A172 (cell line): ENCODE measurements at places on chromosomes 1 and 21. TPM values are rescaled to one million over a fixed set of nuclear protein-coding genes. Genes with fewer than 3 reads are reported as not detected.

DNA sequence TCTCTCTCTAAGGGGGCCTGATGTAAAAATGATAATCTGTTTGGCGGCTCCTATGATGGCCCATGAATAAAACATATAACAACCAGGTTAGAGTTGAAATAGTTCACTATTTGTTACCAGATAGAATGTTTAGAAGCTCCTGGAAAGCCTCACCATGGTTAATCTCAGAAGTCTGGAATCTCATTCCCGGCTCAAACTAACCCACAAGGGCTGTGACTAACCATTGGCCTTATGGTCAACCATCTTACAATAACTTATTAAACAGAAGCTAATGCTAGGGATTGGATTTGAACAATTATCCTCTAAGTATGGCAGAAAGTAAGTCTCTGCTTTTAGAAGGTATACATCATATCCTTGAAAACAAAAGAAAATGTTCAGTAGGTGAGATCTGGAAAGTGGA is 134.1 kb upstream of the ADGRL2 start:
- DNase-seq: no peak

- no peak for DNase-seq
Observed at GRCh38 chr1:113849072-113849471, 22.4 kb downstream of the PTPN22 start.

- no peak for DNase-seq
Observed at GRCh38 chr1:33032126-33032869, 4.4 kb downstream of the AK2 start.

DNA sequence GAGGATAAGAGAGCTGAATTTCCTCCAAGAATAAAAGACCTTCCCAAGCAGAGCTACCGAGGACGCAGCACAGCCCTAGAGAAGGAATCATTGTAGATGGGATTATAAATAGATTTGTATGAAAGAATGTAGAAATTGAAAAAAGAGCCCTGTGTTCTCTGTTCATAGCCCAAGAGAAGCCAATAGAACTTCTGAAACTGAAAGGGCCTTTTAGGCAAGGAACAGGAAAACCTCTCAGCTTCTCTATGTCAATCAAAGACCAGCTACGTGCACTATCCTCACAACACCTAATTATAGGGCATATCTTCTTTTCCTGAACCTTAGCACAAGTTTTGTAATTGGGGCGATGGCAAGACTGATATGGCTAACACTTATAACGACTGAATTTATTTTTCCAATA is 192.4 kb upstream of the RNPC3 start:
- DNase-seq: no peak

- DNase-seq: peak; percentile 28
Observed at GRCh38 chr1:85580872-85581801, 576 bp downstream of the CCN1 start.

DNA sequence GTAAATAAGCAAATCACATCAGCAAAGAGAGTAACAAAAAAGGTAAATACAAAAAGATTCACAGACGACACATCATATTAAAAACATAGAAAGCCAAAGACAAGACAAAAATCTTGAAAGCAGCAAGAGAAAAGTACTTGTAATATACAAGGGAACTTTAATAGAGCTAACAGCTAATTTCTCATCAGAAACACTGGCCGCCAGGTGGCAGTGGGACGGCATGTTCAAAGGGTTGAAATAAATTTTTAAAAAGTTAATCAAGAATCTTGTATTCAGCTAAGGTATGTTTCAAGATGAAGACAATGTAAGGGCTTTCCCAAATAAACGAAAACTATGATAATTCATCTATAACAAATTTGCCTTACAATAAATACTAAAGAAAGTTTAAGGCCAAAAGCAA is 358.1 kb downstream of the LRRIQ3 start:
- no peak for DNase-seq

GRCh38 chr1:21821385-21822019 is 9.4 kb downstream of the LDLRAD2 start:
- DNase-seq: no peak

DNA sequence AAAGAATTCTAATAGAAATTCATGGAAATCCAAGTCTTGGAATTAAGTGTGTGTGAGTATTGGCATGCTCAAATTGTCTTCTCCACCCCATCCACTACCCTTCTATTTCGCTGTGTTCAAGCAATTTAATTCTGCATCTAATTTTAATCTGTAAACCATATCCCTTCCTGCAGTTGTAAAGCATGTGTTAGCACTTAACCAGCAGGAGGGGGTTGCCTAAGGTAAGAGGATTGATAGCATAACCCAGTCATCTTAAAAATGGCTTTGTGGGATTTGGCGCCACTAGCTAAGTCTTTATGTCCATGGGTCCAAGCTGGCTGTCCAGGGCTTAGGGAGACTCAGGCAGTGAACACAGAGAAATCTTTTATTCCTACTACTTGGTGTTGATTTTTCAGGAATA is 210.3 kb downstream of the PTPRC start:
- DNase-seq: no peak

- no peak for DNase-seq
Observed at GRCh38 chr1:9382643-9383491, 90.2 kb downstream of the SPSB1 start.

DNA sequence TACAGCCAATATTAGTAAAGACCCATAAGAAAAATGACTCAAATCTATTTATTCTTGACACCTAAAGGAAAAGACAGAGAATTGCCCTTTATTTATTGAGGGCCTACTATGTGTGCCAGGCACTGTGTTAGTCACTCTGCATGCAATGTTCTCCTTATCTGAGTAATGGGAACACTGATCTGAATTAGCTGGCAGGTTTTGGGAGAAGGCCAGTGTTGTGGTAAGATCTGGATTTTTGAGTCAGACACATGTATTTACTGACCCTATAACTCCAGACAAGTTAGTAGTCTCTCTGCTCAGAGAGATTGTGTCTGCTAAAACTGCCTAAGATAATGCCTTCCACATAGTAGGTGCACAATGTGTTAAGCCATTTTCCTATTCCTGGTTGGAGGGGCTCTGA is 17.3 kb downstream of the LCE4A start:
- DNase-seq: no peak

DNA sequence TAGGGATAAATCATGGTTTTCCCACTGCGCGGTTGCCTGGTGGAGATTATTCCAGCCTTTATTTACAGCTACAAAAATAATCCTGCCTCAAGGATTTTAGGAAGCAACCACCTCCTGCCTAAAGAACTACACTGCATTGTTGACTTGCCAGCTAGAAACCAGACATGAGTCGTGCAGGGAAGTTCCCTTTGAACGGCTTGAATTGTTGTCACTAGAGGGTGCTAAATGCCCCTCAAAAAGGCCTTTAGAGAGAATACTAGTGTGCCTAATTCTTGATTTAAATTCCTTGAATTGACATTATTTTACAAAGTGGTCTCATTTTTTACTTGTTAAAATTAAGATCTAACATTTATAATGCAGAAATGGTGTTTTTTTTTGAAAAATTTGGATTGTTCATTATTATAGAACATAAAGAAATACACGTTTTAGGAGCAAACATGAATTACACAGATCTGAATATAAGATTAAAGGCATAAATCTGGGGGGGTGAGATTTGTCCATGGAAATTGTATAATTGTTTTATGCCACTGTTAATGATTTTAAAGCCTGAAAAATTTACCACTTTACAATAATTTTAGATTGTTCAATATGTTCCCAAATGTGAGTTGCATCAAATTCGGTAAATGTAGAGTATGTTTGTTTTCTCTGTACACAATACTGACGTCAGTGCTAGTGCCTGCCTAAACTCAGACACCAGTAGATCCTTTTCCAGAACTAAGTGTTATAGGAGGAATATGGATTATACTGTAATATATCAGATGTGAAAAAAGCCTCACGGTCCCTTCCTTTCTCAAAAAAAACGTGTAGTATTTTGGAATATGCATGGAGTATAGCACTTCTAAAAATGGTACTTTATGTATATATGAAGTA is 7.6 kb upstream of the ERG start:
- peak; percentile 75 for DNase-seq

DNA sequence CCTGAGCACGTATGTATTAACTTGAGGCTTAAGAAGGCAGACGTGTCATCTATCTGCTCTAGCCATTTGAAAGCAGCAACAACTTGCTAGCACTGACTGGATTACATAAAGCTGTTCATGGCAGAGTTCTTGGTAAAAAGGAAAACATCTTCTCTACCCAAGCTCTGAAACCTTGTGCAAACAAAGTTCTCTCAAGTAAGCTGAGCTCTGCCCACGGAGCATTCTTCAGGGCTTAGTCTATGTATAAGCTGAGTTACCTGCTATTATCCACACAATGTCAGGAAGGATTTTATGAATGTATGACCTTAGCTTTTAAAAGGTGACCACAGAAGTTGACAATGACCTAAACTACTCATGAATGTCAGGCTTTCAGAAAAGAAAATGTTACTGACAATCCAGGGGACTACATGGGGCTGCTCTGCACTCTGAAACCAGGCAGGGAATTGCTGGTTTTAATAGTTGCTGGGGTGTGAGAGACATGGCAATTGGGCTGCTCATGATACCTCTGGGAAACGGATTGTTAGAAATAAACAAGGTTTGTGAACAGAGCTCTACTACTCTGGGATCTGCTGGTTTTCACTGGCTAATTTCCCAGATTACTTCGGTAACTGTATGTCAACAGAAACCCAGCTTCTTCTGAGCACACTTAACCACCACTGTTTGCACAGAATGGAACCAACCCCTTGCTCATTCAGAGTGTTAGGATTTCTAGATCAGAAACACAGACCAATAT is 29.6 kb upstream of the CCN1 start:
- DNase-seq: no peak

- no peak for DNase-seq
Observed at GRCh38 chr1:167781558-167781957, 59.8 kb downstream of the MPZL1 start.

GRCh38 chr1:159296706-159297375 is 5.3 kb upstream of the FCER1A start:
- no peak for DNase-seq

DNA sequence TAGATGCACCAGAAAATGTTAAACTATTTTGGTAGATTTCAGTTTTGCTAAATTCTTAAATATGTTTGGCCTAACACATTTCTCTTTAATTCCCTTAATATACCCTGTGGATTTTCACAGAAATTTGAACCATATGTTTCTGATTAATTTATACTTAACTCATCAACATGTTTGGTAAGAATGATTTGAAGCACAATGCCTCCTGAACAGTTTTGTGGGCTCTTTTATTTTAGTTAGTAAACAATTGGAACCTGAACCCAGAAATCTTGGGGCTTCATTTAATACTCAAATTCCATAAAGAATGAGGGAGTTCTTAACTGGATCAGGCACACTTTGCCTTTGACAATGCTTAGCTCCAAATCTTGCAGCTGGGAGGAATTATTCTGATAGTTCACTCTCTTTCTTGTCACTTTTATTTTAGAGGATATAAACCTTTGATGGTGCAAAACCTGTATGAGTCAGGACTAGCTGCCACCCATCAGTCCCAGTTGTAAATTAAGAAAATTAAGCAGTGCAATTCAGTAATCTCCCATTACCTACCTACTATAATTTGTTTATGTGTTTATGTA is 24.6 kb upstream of the LYPLAL1 start:
- DNase-seq: no peak

GRCh38 chr1:27713139-27713725 is 12.5 kb upstream of the FAM76A start:
- DNase-seq: no peak

DNA sequence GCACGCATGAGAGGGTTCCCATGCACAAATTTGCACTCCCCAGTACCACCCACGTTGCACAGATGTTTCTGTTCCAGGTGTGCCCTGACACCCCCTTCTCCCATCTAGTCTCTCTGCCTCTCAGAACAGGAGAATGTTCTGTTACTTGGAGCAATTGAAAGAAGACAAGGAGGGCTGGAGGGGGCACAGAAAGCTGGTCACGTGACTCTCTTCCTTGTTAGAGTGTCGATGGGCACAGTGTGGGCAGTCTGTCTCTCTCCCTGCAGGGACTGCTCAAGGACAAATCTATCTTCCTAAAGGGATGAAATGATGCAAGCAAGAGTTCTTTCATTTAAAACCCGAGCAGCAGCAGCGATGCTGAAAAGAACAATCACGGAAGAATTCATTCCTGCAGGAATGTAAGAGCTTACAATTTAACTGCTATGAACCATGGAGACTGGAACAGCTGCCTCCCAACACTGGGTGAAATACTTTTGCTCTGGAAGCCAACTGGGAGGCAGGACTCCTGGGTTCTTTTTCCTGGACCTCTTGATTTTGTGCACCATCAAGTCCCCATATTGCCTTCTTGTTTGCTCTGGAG is 7.3 kb upstream of the KCNA10 start:
- no peak for DNase-seq

- DNase-seq: no peak
Observed at GRCh38 chr1:10309243-10310011, 89.4 kb upstream of the PGD start.

GRCh38 chr1:21368515-21369289 is 71.2 kb upstream of the NBPF3 start:
- DNase-seq: peak; percentile 76

- peak; percentile 73 for DNase-seq
Observed at GRCh38 chr1:193111641-193112090, 6.5 kb upstream of the GLRX2 start.

DNA sequence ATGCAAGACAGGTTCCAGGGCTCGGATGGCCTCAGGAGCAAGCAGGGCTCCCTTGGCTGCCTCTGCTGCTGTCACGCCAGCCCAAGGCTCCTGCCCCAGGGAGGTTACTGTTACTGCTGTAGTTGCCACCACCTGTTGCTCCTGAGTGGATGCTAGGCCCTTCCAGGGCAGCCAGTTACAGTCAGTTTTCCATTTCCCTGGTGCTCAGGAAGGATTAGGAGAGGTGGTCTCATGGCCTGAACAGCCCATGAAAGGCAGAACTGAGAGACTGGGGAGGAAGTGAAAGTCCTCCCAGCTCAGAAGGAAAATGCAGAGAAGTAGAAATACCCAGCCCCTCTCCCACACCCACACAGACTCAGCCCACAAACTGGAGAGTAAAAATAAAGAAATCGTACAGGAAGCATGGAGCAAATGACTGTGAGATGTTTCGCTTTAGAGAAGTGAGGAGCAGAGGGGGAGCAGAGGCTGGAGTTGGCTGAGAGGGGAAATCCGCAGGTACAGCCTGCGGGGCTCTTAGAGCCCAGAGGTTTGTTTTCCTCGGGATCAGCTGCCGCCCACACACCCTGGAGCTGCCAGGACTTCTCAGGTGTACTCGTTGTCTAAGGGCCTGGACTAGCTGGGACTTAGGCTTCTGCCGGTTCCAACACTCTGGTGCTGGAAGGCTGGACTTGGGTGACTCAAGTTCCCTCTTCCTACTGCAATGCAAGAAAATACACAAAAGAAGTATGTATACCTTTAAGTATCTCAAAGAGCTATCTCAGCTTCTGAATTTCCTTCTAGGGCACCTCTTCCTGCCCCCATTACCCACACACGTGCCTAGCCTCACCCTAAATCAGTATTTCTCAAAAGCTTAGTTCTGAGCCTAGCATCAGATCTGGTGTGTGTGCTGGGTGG is 2.3 kb downstream of the IL6R start:
- DNase-seq: no peak

Gene ANGPTL1
- total RNA-seq: not detected in 2 replicates

Gene LMOD1
- not detected in 2 replicates for total RNA-seq

Gene ADAMTS5
- total RNA-seq: 0.02 and 0.10 TPM in 2 replicates

Gene CCDC30
- total RNA-seq: 1.2 and 1.8 TPM in 2 replicates

Gene S100A5
- 1.1 and 6.1 TPM in 2 replicates for total RNA-seq

Gene CSF3R
- total RNA-seq: not detected in 2 replicates

Gene PCP4
- total RNA-seq: 0.67 TPM in 1 of 2 replicates, not detected in the other

Gene SAMSN1
- total RNA-seq: not detected in 2 replicates
